Activated T-helper 2 cell treated with anti-CD3 and anti-CD28 coated beads, Interferon-gamma antibody, Interleukin-2, Interleukin-4, amounts not matched to agents 10 μg/mL and 5 μg/mL and 100 μg/mL, durations not matched to agents 14 hours and 24 hours and 36 hours (primary cell): ENCODE measurements at places on chromosomes 13 and 19. TPM values are rescaled to one million over a fixed set of nuclear protein-coding genes. Genes with fewer than 3 reads are reported as not detected.

Gene NLRP4
- total RNA-seq = not detected in 2 replicates

Gene KIR3DL1
- not detected in 2 replicates for total RNA-seq

- no peak for DNase-seq
Observed at GRCh38 chr19:39507715-39508364, 7.1 kb upstream of the SELENOV start.

GRCh38 chr19:33306853-33307792, 4.8 kb upstream of the CEBPA start:
- DNase-seq = no peak

DNA sequence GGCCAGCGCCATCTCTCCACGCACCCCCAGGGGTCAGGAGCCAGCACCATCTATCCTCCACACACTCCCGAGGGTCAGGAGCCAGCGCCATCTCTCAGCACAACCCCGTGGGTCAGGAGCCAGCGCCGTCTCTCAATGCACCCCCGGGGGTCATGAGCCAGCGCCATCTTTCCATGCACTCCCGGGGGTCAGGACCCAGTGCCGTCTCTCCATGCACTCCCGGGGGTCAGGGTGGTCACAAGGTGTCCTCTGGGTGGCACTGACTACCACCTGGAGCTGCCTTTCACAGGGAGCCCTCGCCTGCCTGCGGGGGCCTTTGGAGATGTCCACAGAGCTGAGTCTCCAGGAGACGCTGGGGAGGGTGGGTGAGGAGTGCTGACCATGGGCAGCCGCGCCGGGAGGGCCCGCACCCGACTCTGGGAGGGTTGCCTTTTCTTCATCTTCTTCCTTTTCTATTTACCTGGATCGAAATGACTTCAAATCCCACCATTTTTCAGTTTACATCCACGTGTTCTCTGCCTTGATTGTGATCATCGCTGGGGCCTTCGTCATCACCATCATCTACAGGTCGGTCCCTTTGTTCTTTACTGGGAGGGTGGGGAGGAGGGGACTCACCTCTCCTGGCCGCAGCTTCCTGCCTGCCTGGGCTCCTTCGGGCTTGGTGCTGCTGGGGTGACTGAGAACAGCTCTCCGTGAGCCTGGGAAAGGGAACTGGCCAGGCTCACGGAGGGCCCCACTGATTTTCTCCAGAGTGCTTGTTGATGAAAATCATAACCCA, 19.1 kb downstream of the TEX29 start:
- peak; percentile 4 for DNase-seq

DNA sequence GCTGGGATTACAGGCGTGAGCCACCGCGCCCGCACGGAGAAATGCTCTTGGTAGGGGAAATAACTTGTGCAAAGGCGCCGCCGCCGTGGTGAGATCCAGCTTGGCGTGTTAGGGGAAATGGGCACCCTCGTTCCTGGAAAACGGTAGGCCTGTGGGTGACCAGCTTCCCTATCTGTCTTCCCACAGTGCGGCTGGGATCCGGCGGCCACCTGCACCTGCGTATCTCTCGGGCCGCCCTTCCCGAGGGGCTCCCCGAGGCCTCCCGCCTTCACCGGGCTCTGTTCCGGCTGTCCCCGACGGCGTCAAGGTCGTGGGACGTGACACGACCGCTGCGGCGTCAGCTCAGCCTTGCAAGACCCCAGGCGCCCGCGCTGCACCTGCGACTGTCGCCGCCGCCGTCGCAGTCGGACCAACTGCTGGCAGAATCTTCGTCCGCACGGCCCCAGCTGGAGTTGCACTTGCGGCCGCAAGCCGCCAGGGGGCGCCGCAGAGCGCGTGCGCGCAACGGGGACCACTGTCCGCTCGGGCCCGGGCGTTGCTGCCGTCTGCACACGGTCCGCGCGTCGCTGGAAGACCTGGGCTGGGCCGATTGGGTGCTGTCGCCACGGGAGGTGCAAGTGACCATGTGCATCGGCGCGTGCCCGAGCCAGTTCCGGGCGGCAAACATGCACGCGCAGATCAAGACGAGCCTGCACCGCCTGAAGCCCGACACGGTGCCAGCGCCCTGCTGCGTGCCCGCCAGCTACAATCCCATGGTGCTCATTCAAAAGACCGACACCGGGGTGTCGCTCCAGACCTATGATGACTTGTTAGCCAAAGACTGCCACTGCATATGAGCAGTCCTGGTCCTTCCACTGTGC, 2.4 kb downstream of the GDF15 start:
- DNase-seq = peak; percentile 72

Gene DCLK1
- not detected in 2 replicates for total RNA-seq

DNA sequence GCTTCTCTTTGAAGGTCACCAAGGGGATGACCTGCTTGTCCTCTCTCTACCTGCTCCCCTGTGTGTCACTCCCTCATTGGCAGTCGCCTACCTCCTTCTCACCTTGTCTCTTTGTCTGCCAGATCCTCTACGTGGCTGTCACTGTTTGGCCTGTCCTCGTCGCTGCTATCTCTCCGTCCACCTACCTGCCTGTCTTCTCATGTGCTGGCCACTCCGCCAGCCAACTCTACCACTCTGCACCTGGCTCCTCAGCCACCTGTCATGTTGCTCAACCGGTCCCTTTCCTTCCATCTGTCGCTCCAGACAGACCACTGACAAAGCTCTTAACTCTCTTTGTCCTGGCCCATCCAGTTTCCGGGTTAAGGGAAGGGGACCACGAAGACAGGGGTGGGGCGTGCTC, at the start of gene KLK12:
Gene KLK12 (minus strand): TSS at position 299 of the 400 bp plus-strand sequence. CDS start 381 bp downstream, outside the sequence.
- no peak for DNase-seq

DNA sequence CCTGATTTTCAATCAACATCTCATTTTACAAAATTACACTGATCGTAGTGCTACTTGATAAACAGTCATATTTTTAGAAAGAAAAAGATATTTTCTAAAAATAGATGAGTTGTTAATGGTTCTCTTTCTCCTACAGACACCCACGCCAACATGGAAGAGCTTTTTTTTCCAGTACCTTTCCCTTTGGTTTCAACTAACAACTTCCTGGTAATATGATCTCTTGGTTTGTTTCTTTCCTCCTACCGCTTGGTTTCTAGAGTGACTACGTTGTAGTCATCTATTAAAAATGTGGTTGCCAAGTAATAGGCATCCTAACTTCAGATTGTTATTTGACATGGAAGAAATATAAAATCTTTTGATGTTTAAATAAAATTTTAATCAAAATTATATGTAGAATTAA, 189.0 kb downstream of the LACC1 start:
- no peak for DNase-seq

GRCh38 chr19:50739132-50739913, 16.2 kb downstream of the CLEC11A start:
- DNase-seq = no peak

DNA sequence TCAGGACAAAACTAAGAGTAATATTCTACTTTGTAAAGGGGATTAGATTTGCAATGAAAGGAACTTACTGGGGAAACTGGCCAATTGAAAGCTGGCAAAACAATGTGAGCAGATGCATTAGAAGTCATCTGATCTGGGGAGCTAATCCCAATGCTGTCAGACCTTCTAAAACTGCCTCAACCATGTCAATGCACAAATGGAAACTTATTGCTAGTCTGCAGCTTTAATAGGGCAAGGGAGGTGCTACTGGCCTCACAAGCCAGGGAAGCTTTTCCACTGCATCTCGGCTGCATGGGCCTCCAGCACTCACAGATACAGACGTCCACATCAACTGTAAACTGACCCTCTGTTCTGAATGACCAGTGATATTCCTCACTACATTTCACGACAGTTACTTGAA, 154.2 kb downstream of the LHFPL6 start:
- no peak for DNase-seq

- DNase-seq = no peak
Observed at GRCh38 chr19:38047049-38047438, 140.0 kb downstream of the SIPA1L3 start.

DNA sequence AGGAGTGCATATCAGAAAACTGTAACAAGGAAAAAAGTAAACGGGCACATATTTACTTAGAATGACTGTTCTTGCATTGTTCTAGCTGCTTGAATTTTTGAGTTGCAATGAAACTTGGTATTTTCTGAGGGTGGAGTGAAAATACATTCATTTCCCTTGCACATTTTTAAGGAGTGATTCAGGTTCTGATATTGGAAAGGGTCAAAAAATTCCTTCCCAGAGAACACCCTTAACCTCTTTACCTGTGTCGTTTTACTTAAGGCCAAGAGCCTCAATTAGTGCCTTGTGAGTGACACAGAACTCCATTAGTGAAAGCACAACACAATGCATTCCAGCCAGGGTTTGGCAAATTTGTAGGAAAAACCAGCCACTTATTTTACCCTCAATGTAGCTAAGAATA, 2.3 kb downstream of the ITGBL1 start:
- no peak for DNase-seq

Gene TSSK6
- total RNA-seq = 2.6 and 2.9 TPM in 2 replicates

DNA sequence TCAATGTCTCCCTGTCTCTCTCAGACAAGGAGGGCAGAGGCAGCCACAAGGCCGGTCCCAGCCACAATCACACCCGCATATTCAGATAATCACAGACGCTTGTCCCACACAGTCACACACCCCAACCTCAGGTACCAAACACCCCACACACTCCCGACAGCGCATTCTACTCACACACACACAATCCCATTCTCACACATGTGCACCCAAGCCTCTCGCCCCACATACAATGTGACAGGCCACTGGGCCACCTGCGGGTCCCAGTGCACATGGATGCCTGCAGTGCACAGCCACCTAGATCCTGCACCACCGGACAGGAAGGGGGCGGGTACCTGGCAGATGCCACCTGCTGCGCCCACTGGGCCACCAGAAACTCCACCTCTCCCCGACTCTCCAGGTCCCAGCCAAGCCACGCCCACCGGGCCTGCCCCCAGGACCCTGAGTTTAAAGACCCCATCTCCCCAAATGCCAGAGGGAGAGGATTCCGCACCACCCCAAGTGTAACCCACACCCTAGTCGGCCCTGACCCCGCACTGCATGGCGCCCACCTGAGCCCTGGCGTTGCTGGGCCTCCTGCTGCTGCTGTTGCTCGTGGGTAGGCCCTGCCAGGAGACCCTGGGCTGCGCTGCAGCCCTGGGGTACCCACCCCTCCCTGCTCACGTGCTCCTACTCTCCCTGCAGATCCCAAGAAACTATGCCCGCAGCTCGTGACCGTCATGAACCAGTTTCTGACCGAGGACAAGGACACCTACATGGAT, 10.6 kb downstream of the SCGB2B2 start:
- DNase-seq = no peak

Gene PCDH9
- total RNA-seq = 0.11 and 0.18 TPM in 2 replicates

- DNase-seq = no peak
Observed at GRCh38 chr19:31232180-31232579, 117.1 kb downstream of the TSHZ3 start.

DNA sequence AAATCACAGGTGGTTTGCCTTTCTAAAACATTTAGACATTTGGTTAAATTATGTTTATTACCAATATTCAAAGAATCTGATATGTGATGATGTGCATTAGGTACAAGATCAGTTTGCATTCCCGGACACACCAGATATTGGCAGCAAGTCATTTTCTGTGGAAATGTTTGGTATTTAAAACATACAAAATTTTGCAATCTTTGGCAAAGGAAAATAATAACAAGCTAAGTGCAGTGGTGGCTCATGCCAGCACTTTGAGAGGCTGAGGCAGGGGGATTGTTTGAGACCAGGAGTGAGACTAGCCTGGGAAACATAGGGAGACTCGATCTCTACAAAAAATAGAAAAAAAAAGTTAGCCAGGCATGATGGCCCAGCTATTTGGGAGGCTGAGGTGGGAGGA, 29.1 kb upstream of the TSC22D1 start:
- DNase-seq = no peak

DNA sequence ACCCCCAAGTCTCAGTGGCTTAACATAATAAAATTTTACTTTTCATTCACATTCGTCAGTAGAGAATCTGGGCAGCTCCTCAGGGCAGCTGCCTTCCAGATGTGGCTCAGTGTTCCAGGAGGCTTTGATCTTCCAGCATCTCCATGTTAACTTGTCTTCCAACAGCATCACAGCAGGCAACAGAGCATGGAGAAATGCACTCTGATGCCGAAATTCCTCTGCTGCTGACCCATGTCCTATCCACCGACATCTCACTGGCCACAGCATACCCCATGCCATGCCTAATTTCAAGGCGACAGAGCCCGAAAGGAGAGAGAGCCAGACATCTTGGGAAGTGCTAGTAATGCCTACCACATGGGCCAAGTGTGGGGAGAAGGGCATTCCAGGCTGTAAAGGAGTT, 64.9 kb upstream of the MEDAG start:
- no peak for DNase-seq

DNA sequence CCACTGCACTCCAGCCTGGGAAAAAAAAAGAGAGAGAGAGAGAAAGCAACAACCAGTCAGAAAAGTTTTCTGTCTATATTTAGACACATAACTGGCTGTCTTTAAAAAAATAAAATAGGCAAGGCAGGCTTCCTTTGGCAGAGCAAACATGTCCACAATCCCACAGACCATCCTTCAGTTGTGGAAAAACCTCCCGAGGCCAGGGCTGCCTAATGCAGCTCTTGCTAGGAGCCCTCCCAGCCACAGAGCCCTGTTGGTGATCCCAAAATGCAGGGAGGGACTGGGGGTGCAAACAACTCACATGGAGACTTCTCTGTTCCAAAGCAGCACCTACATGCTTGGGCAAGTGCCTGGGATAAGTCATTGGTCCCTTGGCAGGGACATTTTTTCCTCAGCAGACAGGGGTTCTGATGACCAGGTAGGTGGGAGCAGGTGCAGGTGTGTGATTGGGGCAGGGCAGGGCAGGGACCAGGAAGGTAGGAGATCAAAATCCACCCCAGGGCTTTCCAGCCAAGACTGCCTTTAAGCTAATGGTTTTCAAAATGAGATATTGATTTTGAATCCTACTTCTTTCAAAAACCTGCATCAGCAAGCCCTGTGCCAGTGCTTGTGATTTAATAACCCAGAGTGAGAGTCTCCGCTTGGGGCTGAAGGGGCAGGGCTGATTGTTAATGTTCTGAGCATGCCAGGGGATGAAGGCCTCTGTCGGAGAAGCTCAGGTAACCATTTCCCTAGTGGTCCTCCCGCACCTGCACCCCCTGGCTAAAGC, 178.5 kb downstream of the USP12 start:
- no peak for DNase-seq

DNA sequence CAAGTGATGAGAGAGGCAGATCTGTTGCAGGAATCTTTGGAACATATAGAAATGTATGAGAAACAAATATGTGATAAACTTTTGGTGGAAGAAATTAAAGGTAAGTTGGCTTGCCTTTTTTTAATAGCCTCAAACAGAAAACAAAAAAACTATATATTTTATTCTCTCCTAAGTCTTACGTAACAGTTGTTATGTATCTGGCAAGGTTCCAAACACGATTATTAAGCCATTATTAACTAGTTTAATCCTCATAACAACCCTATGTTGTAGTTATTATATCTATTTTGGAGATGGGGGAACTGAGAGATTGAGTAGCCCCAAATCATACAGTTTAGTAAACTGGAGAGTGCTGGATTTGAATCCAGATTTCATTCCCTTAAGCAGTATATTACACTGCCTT, 14.7 kb downstream of the NAA16 start:
- no peak for DNase-seq
